ENCODE measurements at places on chromosomes 16 and 17.

- DNase-seq: no peak
Observed at GRCh38 chr17:82489117-82489516, 30.4 kb upstream of the FOXK2 start.

GRCh38 chr16:22813948-22814710 lies at the start of gene HS3ST2:
HS3ST2 (plus strand) TSS chr16:22814162; CDS start chr16:22814611, 449 bp downstream.
- DNase-seq: no peak

DNA sequence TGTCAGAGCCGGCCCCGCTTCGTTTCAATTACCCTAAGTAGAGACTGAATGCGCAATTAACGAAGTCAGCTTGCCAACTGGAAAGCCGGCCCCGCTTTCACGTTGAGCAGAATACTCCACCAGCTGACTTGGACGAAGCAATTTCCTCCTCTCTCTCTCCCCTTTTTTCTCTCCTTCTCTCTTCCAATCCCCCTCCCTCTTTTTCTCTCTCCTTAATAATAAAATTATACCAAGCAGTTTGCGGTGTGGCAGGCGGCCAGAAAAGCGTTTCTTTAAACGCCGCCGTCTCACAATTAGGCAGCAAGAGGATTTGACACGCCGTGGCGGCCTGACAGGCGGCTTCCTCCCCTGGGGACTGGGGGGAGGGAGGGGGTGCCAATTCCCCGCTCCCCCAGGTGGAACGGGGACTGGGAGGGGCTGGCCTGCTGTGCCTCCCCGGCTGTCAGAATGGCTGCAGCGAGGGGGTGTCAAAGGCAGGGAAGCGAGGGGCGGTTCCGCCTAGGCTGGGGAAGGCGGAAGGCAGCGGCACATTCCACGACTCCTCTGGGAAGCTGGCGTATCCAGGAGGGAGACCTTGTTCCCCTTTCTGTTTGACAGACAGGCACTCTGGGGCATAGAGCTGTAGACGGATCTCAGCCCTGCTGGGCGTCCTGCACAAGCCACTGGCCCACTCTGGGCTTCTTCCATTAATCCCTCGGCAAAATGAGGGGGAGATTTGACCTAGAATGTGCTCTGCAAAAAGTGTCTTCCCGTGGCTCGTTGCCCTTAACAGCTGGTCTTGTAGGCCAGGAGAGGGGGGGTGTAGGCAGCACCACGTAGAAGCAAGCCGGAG lies 52.7 kb downstream of the SREBF1 start:
- peak; percentile 44 for DNase-seq

- no peak for DNase-seq
Observed at GRCh38 chr16:84132527-84133285, 12.3 kb downstream of the HSDL1 start.

GRCh38 chr16:89363621-89364393 lies 126.6 kb downstream of the ANKRD11 start:
- DNase-seq: no peak

DNA sequence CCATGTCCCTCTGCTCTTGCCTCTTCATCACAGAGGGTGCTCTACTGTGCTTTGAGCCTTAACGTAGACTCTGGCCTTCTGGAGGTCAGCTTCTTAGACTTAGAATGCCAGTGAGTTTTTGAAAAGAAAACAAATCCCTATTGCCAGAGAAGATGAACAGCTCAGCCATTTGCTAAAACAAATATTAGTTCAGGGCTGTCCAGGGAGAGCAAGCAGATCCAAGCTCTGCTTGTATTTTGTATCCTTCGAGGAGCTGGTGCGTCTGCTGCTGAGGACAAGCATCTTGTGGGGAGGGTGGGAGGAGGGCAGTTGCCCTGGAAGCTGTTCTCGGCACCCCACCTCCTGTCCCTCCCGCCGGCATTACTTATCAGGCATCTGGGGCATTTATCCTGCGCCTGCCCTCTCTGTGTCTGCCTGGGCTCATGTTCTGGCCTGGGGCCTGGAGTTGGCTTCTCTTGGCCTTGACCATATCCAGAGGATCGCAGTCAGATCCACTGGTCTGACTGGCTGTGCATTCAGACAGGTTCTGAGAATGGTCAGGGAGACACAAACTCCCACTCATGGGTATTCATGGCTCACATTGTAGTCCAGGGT lies 173.1 kb upstream of the NLRP1 start:
- no peak for DNase-seq

- DNase-seq: no peak
Observed at GRCh38 chr17:63645775-63646487, 23.7 kb downstream of the MAP3K3 start.

DNA sequence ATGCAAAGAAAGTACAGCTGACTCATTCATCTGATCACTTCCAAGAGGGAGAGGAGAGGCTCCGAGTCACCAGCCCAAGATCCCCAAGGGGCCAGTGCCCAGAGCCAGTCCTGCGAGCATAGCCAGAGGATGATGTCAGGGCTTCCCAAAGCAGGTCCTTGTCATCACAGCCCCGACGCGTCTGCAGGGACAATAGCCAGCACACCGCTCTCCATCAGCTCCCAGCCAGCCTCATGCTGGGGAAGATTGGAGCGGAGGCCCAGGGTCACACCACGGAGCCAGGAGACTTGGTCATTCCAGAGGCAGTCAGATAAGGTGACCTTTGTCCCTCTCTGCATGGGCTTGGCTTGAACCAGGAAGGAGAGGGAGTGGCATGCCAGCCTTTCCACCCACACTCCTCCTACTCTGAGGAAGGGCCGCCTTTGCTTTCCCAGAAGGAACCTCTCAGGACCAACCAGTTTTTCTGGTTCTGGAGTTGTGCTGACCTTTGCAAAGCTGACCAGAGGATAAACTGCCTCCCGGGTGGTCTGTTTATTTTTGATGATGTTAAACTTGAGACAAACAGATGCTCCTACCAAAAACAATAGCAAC lies 58.3 kb upstream of the ARHGAP44 start:
- DNase-seq: no peak

DNA sequence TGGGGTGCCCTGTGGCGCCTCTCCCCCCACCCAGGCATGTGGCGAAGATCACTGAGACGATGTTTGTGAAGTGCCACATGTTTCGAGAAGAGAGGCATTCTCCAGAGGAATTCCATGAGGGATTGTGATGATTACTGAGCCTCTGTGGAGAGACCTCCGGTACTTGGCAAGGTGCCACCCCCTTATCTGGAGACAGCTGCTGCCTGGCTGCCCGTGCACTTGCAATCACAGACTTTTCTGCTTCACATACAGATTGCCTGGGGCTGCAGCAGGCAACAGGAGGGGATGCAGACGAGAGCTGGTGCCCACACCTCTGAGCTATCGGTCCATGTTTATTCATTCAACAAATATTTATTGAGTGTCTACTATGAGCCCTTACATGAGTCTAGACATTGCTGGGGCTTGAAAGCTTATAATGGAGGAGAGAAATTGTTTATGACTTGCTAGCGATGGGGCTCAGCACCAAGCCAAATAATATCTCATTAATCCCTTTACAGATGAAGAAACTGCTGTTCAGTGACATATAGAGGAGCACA lies 317.2 kb upstream of the ZFHX3 start:
- no peak for DNase-seq

DNA sequence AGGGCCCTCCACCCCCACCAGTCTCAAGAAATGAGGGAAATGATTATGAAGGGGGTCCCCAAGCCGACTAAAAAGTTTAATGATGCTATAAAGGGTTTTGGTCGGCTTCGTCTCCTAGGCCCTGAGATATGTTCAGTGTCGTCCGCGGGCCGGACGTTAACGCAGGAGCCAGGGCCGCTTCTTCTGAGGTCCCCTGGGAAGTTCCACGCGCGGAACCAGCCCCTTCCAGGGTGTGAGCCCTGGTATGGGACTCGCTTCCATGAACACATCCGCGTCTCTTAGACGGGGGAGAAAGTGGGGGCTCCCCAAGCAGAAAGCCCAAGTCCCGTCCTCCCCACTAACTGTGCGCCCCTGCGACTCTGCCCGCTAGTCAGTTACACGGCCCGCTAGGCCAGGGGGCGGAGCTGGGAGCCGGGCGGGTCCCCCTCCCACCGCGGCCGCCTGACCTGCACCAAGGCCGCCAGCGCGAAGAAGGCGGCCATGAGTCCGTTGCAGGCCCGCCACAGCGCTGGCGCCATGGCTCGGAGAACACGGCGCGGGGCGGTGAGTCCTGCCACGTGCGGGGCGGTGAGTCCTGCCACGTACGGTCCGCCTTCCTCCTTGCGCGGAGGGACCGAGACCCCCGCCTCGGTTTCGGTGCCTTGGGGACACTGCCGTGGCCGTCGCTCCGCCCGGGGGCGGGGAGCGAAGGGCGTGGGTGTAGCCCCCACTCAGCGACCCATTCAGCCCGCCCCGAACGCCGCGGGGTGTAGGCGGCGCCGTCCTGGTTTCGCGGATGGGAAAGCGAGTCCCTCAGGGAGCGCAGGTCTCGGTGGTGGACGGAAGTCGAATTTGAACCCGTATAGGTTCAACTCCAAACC lies at the start of gene TMEM220:
Gene TMEM220 (minus strand): TSS at position 690 of the 860 bp plus-strand sequence. CDS start 172 bp downstream, at position 518.
- DNase-seq: peak; percentile 37

- no peak for DNase-seq
Observed at GRCh38 chr16:55369151-55369550, 45.1 kb downstream of the IRX6 start.

DNA sequence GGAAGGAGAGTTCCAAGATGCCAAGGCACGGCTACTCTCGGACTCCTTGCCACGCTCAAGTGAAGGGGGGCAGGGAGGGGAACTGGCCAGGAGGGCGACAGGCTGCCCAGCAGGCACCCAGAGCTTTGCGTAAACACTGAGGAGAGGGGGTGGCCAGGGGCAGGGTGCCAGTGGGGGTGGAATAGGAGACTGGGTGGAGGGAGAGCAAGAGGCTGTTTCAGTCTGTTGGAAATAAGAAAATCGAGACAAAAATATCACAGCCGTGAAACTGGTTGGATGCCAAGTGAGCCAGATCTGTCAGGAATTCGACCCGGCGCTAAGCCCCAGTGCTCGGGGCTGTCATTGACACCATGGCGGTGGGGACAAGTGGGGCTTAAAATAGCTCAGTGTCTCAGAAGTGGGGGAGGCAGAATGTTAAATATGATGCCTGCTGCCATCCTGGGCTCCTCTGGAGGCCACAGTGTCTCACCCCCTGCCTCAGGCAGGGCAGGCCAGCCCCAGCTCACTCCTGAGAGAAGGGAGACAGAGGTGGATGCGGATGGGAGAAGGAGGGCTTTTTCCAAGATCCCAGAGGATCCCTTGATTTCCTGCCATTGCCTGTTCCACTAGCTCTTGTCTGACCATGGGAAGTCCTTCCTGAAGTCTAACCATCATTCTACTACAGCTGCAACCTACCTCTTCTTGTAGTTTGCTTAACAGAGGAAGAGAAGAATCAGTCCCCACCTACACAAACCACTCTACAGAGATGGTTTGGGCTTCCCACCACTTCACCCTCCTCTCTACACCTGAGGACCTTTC lies 9.5 kb downstream of the PNMT start:
- no peak for DNase-seq

DNA sequence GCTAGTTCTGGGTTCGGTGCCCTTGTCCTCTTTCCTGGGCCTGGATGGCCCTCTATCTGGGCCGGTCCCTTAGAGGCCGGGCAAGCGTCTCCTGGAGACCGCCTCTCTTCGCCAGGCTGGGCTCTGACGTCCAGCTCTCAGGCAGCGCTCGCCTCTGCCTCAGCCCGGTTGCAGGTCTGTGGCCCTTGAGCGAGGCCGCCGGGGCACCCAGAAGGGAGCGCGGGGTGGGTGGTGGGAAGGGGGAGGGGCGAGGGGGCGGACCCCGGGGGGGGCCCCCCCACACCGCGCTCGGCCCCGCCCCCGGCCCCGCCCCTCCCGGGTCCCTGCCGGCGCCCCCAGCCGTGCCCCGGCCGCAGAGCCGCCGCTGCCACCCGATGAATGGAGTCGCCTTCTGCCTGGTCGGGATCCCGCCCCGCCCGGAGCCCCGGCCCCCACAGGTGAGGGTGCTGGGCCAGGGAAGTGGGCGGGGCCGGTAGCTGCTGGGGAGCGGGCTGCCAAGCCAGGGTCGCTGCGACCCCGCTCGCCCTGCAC lies at the start of gene ARHGAP23:
Gene ARHGAP23 (plus strand): TSS at position 353 of the 531 bp plus-strand sequence. CDS start 22 bp downstream, at position 375.
- peak; percentile 38 for DNase-seq

- DNase-seq: no peak
Observed at GRCh38 chr17:63156986-63157385, 191.0 kb downstream of the TANC2 start.

DNA sequence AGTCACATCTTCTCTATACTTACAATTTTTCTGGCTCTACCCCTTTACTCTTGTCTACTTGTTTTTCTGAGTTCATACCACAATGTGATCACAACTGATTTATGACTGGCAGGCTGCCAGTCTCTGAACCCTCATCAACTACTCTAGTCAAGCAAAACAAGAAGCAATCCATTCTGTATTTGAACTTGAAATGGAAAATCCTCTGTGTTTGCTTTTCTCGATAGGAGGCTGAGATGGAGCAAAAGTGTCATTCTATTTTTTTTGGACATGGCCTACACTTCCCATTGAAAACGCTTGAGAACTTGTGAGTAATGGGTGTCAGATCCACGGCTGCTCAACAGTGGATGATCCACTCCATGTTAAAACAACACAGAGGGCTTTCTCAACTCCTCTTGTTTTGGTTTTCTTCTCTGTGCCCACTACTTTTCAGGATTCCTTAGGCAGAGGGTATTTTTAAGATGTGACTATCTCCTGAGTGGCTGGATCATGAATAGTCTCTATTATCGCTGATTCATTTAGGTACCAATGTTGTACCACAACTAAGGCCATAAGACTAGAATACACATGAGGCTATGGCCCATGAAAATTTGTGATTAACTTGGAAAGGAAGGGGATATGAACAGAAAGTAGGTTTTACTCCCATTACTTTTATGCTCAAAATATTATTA lies 11.7 kb downstream of the TMEM100 start:
- DNase-seq: no peak

DNA sequence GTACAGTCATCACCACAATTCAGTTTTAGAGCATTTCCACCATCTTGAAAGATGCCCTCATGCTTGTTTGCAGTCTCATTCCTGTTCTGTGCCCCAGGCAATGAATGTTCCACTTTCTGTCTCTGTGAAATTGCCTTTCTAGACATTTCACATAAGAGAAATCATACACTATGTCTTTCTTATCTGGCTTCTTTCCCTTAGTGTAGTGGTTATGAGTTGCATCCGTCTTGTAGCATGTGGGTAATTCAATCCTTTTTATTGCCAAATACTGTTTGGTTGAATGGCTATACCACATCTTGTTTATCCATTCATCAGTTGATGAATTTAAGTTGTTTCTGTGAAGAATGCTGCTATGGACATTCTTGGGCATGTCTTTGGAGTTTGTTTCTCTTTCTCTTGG lies 132.5 kb upstream of the PLCG2 start:
- DNase-seq: no peak

DNA sequence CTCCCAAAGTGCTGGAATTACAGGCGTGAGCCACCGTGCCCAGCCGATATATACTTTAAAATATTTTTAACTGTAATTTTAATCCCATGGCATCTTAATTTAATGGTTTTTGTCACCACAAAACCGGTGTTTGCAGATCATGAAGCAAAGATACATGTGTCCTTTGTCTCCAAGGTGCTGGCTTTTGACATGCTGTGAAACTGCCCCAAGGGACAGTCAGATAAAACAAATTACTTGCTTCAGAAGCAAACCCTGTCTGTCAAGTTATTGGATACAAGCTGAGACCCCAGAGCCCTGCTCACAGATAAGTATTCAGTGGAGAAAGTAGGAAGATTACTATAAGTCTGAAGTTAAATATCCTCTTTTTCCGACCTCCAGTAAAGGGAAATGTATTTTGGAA lies 39.8 kb downstream of the ARL4D start:
- DNase-seq: no peak

Data from naive thymus-derived CD8-positive, alpha-beta T cell (primary cell).